ENCODE measurements at places on chromosomes 11 and 22. TPM values are rescaled to one million over a fixed set of nuclear protein-coding genes. Genes with fewer than 3 reads are reported as not detected.
A peak's percentile ranks its signal among the peaks of the same experiment; 100 is the strongest.

- no peaks in the 10 kb centered on the region for H3K36me3 ChIP-seq
- peak; percentile 44 for DNase-seq
- no peak overlapping the region for H3K4me3 ChIP-seq
Measured at GRCh38 chr11:69249311-69250185, 44.4 kb upstream of the MYEOV start.

DNA sequence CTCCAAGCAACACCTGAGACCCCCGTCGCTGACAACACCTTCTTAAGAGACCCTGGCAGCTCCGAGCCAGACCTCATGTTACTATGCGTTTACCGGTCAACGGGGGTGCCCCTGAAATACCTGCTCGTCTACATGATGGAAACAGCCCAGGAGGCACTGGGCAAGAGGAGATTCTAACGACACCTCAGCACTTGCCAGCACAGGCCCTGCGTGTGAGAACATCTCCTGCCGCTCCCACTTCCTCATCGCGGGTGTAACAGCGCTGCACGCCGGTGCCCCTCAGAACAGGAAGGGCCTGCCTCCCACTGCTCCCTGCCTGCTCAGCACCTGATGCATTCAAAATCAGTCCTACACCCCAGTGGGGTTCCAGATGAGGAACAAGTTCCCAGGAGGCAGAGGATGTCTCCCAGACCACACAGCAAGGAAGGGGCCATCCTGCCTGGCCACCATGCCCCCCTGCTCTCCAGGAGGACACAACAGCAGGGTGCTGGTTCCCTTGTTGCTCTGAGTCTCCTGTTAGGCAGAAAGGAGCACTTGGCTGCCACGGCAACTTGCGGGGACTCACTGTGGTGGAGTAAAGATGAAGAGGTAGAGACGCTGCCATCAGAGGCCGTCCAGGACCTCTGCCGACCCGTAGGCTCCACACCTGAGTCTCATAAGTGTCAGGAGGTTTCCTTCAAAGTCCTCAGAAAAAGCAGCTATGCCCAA is 2.1 kb downstream of the TOLLIP start:
- H3K4me1 ChIP-seq: peaks cover 82% of the 10 kb centered on the region
- H3K27ac ChIP-seq: peak overlapping the region; percentile 96
- H3K4me3 ChIP-seq: peak overlapping the region; percentile 67
- H3K36me3 ChIP-seq: peaks cover 14% of the 10 kb centered on the region
- DNase-seq: no peak

DNA sequence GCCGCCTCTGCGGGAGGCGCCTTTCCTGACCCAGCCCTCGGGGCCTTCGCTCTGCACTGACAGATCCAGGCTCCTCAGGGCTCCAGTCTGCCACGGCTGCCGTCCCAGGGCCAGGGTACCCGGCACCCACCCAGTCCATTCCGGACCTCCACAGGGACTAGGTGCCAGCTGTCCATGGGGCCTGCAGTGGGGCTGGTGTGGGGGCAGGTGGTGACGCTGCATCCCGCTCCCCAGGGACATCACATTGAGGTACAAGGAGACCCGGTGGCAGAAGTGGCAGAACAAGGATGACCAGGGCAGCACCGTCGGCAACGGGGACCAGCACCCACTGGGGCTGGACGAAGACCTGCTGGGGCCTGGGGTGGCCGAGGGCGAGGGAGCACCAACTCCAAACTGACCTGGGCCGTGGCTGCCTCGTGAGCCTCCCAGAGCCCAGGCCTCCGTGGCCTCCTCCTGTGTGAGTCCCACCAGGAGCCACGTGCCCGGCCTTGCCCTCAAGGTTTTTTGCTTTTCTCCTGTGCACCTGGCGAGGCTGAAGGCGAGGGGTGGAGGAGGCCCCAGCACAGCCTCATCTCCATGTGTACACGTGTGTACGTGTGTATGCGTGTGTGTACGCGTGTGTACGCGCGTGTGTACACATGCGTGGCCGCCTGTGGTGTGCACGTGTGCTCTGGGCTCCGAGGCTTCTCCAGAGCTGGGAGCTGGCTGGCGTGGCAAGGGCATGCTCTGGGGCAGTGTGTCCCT is 16.7 kb downstream of the RNH1 start:
- no peaks in the 10 kb centered on the region for H3K27me3 ChIP-seq
- H3K36me3 ChIP-seq: peaks cover 65% of the 10 kb centered on the region

POLD4 gene
- total RNA-seq: 25.5 TPM

OR6A2 gene
- not detected for total RNA-seq

EHF gene
- total RNA-seq: 36.2 TPM
